ENCODE measurements at places on chromosomes 5 and 9.

DNA sequence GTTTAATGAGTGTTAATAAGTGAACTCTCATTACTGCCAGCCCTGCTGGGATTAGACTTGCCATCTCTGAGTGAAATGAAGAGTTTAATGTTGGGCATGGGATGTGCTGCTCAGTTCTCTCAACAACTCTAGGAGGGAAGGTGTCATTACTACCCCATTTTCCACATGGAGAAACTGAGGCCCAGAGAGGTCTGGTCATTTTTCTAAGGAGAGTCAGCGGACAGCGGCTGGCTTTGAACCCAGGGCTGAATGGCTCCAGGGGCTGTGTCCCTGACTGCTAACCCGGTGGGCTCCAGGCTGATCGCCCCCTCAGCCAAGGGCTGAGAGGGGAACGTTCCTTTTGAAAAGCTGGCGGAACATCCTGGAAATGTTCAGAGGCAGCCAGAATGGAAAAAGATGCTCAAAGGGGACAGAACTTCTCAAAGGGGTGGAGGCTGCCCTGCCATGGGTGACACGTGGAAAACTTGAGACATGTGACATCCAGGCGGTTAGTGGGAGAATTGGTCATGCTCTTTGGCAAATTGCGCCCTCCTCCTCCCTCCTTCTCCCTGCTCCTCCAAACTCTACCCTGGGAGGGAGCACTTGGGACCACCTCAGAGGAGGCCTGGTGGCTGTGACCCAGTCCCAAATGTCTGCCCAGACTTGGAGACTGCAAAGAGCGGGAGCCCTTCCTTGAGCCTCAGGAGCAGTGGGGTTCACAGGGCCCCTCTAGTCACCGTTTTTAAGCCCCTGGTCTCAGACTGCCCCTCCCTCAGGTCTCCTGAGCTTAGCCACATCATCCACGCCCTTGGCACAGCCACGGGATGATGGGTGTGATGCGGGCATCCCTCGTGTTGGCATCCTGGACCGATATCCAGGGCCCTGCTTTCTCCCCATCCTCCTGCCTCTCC, 28.7 kb downstream of the DNM1 start:
- no peaks in the 10 kb centered on the region for H3K36me3 ChIP-seq
- no peaks in the 10 kb centered on the region for H3K27me3 ChIP-seq
- H3K4me3 ChIP-seq = no peak overlapping the region
- H3K27ac ChIP-seq = no peak overlapping the region
- no peak for DNase-seq

GRCh38 chr5:1270933-1271914, 23.6 kb downstream of the TERT start:
- peaks cover 41% of the 10 kb centered on the region for H3K36me3 ChIP-seq
- no peak for DNase-seq
- no peak overlapping the region for H3K4me3 ChIP-seq
- peaks cover 15% of the 10 kb centered on the region for H3K4me1 ChIP-seq

- H3K27ac ChIP-seq = no peak overlapping the region
- DNase-seq = no peak
- H3K4me3 ChIP-seq = no peak overlapping the region
- no peaks in the 10 kb centered on the region for H3K27me3 ChIP-seq
- no peaks in the 10 kb centered on the region for H3K4me1 ChIP-seq
Observed at GRCh38 chr9:77271023-77271690, 93.8 kb downstream of the VPS13A start.

DNA sequence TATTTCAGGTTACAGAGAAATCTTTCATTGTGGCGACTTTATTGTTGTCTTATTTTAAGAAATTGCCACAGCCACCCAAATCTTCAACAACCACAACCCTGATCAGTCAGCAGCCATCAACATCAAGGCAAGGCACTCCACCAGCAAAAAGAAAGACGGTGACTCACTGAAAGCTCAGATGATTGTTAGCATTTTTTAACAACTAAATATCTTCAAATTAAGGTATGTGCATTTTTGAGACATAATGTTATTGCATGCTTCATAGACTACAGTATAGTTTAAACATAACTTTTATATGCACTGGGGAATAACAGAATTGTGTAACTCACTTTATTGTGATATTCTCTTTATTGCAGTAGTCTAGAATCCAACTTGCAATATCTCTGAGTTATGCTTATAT, 263.4 kb downstream of the TMEM232 start:
- H3K27me3 ChIP-seq = no peaks in the 10 kb centered on the region
- no peak overlapping the region for H3K27ac ChIP-seq
- no peaks in the 10 kb centered on the region for H3K36me3 ChIP-seq
- no peak overlapping the region for H3K4me3 ChIP-seq
- no peak for DNase-seq

- DNase-seq = peak; percentile 59
- peak overlapping the region; percentile 73 for H3K4me3 ChIP-seq
- peaks cover 25% of the 10 kb centered on the region for H3K4me1 ChIP-seq
- H3K27me3 ChIP-seq = peaks cover 54% of the 10 kb centered on the region
- no peaks in the 10 kb centered on the region for H3K36me3 ChIP-seq
Observed at GRCh38 chr5:93580063-93580926, 724 bp downstream of the NR2F1-AS1 start.

DNA sequence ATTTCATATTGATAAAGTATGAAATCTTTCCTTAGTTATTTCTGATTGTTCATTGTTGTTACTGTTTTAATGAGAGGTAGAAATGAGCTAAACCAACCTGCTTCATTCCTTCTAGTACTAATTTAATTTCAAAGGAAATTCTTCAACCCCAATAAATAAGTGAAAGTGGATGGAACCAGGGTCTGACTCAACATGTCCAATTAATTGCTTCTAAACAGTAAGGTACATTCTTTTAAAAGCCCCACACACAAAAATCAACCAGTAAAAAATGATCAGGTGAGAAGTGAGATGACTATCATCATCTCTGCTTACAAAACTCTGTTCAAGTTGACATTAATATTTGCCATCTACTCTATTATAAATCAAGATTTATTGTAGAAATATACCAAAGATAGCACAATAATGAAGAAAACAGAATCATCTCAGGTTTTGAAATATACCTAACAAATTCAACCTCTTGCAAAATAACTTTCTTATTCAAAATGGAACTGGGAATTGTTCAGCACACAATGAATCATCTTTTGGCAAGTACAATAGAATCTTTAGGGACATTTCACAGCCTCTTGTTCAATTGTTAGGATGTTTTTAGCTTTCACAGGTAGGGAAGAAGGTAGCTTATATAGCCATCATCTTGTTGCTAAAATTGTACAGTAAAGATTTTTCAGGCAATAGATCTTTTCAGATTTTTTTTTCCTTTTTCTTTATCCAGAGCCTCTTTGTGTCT, 114.5 kb downstream of the RPS23 start:
- H3K27ac ChIP-seq = no peak overlapping the region
- no peak for DNase-seq
- H3K27me3 ChIP-seq = no peaks in the 10 kb centered on the region
- H3K4me3 ChIP-seq = no peak overlapping the region
- peaks cover 18% of the 10 kb centered on the region for H3K4me1 ChIP-seq

DNA sequence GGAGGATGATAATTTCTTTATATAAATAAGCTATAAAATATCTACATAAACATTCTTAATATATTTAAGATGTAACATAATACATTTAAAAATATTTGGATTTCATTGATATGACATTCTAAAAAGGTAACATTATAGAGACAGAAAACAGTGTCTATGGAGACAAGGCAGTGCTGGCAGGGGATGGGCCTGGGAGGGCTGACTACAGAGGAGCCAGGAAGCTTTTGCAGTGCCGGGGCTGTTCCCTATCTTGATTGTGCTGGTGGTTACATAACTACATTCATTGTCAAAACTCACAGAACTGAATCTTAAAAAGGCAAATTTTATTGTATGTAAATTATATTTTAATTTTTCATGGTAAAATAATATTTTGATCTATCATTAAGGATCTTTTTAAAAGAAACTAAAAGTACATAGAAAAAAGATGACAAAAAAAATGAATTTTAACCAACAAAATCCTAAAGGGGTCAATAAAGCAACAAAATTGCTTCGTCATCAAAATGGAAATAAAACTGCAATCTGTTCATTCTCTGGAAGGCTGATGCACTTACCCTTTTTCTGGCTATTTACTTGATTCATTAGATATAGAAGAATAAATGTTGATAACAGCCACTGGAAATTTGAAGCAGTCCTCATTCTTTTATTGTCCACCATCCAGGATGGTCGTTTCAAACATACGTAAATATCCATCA, 26.3 kb downstream of the LIFR start:
- H3K4me3 ChIP-seq = no peak overlapping the region
- no peaks in the 10 kb centered on the region for H3K36me3 ChIP-seq
- DNase-seq = no peak
- H3K27me3 ChIP-seq = peaks cover 26% of the 10 kb centered on the region
- no peaks in the 10 kb centered on the region for H3K4me1 ChIP-seq

DNA sequence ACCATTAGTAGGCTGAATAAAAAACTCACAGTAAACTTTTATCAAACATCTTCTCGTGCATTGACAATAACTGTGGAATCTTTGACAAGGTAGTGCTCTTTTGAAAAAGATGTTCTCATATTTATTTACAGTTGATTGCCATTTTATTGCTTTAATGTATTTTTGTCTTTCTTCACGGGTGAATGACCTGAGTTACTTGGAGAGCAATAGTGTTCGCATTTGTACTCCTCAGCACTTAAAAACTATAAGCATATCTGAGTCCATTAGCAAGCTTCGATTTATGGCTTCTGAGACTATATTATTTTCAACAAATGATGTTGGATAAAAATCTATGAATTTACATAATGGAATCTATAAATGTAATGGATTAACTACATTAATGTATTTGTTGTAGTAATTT, 1012.3 kb downstream of the CDH9 start:
- no peaks in the 10 kb centered on the region for H3K27me3 ChIP-seq
- no peaks in the 10 kb centered on the region for H3K36me3 ChIP-seq
- H3K4me3 ChIP-seq = no peak overlapping the region
- no peak overlapping the region for H3K27ac ChIP-seq

DNA sequence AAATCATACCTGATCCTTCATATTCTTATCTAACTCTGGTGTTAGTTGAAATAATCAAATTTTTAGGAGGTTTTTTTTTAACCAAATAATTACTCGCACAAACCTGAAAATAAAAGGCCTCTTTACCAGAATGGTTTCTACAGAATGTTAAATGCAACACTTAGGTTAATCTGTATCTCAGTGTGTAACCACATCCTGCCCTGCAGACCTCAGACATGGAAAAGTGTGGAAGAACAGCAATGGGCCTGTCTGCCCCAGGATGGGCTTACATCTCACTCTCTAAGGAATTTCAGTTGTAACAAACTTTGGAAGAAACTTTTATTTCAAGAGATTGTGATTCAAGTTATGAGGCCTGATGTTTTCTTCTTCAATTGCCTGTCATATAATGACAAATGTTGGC, 32.5 kb upstream of the MIER3 start:
- H3K4me1 ChIP-seq = peaks cover 20% of the 10 kb centered on the region
- H3K27me3 ChIP-seq = no peaks in the 10 kb centered on the region

- H3K36me3 ChIP-seq = no peaks in the 10 kb centered on the region
- peaks cover 19% of the 10 kb centered on the region for H3K4me1 ChIP-seq
- no peak for DNase-seq
- peaks cover 44% of the 10 kb centered on the region for H3K27me3 ChIP-seq
- no peak overlapping the region for H3K27ac ChIP-seq
Observed at GRCh38 chr9:22045423-22045822, 36.3 kb upstream of the CDKN2B start.

DNA sequence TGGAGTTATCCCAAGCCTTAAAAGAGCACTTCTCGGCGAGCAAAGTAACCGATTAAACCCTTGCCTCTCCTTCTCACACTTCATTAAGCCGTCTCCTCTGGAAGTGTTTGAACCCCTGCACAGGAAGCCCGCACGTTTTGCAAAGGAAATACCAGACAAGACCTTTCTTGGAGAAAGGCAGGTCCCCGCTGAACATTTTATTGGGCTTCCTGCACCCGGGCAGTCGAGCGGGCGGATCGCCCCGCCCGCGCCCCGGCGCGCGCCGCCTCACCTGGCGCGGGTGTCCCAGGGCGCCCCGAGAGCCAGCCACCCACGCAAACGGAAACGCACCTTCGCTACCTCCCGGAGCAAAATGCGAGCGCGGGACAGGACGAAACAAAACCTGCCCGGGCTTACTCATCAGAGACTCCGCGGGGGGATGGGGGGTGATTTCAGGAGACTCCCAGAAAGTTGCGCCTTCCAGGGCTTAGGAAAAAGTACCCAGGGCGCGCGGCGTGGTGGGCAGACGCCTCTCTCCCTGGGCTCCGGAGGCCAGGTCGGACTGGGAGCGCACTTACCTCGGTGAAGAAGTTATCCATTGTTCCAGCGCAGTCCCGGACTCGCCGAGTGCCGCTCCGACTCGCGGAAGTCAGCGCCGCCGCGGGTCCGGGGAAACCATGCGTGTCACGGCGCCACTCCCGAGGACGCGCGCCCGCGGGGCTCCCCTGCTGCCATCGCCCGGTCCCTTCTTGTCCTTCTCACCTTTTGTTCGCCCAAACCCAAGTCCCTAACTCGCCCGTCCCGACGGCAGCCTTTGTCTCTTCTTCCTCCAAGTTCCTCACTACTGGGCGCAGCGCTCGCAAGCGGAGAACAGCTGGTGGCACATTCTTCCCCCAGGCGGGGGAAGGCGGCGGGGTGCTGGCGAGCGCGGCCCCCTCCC, 598 bp downstream of the MYO10 start:
- peak overlapping the region; percentile 72 for H3K4me3 ChIP-seq
- peaks cover 26% of the 10 kb centered on the region for H3K4me1 ChIP-seq
- peaks cover 80% of the 10 kb centered on the region for H3K27me3 ChIP-seq
- no peak overlapping the region for H3K27ac ChIP-seq

DNA sequence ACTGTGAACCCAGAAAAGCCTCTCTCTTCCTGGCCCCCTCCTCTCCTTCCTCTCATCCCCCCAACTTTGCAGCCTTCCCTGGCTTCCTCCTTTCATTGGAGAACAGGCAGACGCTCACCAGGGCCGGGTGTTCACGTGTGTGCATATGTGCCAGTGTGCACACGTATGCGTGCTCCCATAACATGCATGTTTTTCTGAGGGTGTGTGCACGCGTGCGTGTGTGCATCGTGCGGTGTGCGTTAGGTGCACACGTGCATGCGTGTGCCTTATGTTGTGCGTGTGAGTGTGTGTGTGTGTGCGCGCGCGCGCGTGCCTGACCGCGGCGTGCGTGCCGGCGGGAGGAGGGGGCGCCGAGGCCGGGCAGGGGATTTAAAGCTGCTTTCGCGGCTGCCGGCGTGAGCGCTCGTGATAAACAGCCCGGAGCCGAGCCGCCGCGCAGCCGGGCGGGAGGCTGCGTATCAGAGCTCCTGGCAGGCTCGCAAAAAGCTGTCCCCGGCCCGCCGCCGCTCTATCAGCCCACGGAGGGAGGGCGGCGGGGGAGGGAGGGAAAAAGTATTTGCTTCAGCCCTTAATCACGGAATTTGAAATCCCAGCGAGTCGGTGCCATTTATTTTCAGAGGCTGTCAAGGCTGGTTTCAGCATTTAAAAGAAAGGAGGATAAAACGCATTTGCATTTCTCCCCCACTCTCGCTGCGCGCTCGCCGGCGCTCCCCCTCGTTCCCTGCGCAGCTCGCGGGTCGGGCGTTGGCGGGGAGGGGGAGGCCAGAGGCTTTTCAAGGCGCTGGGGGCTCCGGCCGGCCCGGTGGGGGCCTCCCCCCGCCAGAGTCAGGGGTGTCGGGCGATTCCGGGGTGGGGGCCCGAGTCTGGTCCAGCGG, 183.9 kb downstream of the C9orf50 start:
- peaks cover 50% of the 10 kb centered on the region for H3K27me3 ChIP-seq
- no peak overlapping the region for H3K27ac ChIP-seq
- peak; percentile 59 for DNase-seq
- H3K36me3 ChIP-seq = no peaks in the 10 kb centered on the region

- H3K4me3 ChIP-seq = no peak overlapping the region
- DNase-seq = no peak
- H3K4me1 ChIP-seq = no peaks in the 10 kb centered on the region
- H3K27me3 ChIP-seq = peaks cover 23% of the 10 kb centered on the region
- no peak overlapping the region for H3K27ac ChIP-seq
Observed at GRCh38 chr5:135450336-135450735, 1.8 kb downstream of the TIFAB start.

Measured in activated T-cell treated with anti-CD3 and anti-CD28 coated beads, Interleukin-2, amount 50 U/mL, for 24 hours (primary cell).